Posterior cingulate gyrus (tissue), 11 donors: ENCODE measurements at places on chromosomes 3 and 15.

- no peak for DNase-seq
Observed at GRCh38 chr15:97053635-97054034, 723.1 kb downstream of the NR2F2 start.

DNA sequence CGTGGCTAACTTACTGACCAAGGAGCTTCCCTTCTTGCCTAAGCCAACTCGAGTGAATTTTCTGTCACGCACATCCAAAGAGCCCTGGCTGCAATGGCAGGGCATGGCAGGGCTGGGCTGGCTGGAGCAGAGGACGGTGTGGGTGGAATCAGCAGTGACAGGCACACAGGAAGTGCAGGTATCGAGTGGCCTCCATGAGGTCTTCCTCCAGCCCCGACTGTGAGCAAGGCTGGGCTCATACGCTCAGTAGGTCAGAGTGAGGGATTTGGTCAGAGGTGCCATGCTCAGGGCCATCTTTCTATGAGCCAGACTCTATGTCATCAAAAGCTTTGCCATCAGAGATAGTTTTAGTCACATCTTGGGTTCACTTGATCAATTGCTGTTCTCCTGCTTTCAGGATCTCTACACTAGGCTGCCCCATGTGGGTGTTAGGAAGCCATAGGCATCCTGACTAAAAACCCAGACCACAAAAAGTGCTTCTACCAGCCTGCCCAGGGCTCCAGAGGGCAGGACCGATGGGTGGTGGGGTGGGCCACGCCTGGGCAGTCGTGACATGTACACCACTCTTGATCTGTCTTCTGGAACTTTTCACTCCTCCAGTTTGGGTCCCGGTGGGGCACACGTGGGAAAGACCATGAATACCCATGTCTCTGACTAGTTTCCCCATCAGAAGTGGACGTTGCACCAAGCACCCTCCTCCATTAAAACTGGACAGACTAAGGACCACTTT, 22.6 kb upstream of the COMMD4 start:
- DNase-seq = no peak

DNA sequence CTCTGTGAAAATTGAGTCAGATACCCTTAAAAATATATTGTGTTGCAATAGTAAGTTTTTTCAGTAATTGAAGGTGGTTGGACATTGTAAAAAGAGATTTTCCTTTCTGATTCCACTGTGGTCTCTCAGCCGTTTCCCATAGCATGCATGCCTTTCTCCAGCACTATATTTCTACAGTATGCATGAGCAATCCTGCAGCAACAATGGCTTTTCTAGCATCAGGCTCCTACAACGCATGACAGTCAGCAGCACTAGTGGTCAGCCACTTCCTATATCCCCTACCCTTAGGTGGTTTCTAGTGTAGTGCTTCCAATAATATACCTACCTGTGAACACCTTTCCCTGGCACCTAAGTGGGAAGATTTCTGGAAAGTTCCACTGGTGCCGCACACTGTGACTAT, 55.4 kb upstream of the SNRPN start:
- DNase-seq = no peak

DNA sequence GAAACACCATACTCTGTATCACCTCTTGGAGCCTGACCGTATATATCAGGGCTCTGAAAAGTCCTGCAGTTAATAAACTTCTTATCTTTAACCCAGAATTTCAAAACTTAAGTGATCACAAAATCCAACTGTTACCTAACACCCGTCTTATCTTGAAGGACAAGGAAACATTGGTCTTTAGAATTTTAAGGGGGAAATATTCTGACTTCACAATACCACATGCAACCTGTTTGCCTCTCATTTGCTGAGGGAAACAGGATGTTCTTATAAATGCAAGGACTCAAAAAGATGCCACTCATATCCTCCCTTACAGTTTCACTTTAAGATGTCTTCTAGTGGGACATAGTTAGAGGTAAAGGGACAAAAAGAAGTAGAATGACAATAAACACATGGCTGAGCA, 67.9 kb downstream of the CRTC3 start:
- no peak for DNase-seq

DNA sequence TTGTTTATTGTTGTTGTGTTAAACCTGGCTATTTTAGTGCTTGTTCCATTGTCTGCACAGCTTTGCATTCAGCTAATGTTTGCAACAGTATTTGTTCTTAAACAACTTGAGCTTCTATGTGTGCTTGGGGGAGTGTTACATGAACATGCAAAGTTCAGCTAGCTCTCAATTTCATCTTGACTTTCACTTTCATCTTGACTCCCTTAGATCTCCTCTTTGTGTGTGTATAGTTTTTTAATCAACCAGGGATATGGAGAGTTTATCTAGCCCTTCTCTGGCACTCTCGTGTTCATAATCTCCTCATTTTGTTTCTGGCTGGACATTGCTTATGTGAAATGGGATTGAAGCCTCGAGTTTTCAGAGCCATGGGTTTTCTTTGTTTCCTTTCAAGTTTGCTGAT, 212.4 kb upstream of the ZBTB20 start:
- DNase-seq = no peak

DNA sequence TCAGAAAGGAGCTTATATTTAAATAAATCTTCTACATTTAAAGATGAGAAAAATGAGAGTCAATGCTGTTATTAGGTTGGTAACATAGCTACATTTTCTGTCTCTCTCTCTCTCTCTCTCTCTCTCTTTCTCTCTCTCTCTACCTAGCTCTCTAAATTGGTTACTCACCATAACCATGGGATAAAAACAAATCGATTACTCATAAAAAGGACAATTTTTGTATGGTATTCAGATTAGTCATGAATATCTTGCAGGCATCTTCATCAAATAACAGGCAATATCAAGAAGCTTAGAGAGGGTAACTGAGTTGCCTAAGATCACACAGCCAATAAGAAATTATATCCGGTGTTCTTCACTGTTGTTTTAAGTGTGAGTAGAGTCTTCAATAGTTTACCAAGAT, 81.8 kb upstream of the ALCAM start:
- DNase-seq = no peak

DNA sequence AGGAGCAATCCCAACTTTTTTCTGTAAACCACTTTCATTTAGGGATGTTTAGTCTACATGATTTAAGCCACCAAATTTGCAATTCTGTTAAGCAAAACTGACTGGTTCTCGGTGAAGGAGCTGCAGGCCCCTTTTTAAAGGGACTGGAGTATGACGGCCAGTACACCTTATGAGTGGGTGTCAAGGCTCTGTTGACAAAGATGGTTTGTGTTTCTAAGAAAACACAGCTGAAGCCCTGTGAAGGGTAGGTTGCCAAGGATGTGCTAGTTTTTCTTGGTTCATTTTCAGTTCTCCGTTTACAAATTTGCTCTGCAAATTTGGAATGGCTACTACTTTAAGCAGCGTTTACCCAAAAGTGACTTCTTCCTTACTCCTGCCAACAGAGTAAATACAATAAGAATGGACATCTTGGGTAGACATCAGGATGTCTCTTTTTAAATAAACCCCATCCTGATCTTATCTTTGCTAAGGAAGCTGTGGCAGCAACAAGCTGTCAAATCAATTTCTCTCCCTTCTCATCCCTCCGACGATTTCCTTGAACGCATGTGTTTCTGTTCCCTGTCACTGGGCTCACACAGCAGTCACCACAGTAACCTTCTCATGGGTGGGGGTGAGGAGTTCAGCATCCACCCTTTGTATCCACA, 58.2 kb upstream of the CMTM8 start:
- DNase-seq = no peak

DNA sequence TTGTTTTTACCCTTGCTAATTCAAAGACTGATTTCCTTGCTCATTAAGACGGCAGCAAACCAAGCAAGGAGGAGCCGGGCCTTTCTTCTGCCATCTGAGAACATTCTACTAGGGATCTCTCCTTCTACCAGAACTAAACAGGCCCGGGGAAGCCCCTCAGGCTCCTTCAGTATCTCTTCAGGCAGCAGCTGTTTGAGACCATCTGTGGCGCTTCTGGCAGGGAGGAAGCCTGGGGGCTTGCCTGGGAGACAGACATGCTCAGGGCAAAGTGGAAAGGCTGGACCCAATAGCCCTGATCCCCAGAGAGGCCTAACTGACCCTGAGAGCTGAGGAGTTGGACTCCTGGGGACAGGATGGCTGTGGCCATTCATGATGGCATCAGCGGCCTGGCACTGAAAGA, 67.9 kb downstream of the FEM1B start:
- no peak for DNase-seq

DNA sequence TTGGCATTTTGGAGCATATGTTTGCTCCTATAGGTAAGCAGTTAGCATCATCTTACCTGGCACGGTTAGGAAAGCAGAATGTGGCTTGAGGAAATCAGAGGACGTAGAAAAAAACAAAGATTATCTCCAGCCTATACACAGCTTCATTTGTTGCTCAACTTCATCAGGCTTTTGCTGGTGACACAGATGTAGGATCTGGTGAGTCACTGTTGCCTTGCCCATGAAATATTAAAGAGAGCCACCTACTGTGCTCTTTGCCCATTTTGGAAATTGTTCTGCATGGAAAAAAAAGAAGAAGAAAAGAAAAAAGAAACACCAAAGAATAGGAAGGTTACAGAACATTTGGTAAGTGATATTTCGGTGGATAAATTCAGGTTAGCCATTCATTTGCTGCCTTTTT, 3.8 kb downstream of the IL1RAP start:
- DNase-seq = no peak

DNA sequence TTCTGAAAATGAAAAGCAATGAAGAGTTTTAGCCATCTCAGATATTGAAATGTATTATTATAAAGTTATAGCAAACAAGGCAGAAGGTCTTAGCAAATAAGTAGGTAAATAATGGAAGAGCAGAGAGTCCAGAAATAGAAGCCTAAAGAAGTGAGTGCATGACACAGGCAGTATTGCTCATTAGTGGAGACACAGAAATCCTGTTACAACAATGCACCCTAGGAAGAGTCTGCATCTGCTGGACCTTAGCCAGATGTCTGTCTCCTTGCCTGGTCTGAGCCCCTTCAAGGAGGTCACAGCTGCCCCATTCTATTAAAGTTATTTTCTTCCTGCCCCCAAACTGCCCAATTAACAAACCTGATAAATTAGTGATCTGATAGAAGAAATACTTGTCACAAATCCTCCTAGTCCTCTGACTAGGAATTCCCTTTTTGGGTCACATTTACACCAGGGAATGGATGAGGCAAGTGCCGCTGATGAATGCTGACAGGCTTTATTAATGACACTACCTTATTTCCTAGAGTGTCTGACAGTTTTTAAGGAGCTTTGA, 51.9 kb downstream of the HOMER2 start:
- DNase-seq = no peak

- DNase-seq = no peak
Observed at GRCh38 chr15:69979783-69980182, 117.9 kb downstream of the TLE3 start.

DNA sequence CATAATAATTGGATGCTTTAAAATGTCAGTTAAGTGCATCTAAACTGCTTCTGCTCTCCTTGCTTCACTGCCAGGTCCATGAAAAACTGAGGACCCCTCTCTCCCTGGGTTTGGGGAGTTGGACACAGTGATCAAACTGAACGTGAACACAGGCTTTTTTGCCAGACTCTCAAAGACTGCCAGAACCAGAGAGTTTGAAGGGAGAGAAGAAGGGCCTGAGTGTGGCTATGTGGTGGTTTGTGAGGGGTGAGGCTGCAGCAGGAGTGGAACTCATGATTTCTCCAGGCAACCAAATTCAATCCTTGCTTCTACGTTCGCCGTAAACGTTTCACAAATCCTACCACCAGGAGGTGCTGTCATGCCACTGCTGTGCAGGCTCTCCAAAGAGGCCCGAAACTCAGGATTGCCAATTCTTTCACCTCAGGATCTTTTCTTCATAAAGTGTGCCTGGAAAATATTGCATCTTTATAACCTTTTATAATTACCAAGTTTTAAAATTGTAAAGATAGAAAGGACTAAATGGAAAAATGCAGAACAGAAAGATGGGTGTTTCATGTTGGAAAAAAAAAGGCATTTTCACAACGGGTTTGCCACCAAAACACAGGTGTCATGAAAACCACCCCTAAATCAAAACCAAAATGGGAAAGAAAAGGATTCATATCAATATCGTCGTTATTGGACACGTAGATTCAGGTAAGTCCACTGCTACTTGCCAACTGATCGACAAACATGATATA, 19.7 kb downstream of the TM4SF4 start:
- peak; percentile 88 for DNase-seq
